ENCODE measurements at places on chromosomes 1 and 21.

- DNase-seq, result peak; percentile 63
These were observed 779 bp upstream of the DEGS1 start for GRCh38 chr1:224182057-224182865.

DNA sequence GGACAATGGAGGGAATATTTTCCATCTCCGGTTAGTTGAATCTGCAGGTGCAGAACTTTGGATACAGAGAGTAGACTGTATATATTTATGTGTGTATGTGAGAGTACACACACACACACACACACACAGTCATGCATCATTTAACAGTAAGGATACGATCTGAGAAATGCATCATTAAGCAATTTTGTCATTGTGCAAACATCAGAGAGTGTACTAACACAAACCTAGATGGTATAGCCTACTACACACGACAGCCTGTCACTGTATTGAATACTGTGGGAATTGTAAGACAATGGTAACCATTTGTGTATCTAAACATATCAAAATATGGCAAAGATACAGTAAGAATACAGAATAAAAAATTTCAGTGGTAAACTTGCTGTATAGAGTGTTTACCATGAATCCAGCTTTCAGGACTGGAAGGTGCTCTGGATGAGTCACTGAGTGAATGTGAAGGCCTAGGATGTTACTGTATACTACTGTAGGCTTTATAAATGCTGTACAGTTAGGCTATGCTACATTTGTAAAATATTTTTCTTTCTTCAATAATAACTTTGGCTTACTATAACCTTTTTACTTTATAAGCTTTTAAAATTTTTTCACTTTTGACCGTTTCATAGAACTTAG is 138.5 kb downstream of the ZZZ3 start:
- no peak for DNase-seq

DNA sequence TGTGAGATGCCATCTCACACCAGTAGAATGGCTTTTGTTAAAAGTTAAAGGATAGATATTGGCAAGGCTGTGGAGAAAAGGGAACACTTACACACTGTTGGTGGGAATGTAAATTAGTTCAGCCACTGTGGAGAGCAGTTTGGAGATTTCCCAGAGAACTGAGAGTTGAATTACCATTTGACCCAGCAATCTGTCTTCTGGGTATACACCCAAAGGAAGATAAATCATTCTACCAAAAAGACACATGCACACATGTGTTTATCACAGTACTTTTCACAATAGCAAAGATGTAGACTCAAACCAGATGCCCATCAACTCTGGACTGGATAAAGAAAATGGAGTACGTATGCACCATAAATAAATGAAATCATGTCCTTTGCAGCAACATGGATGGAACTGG is 88.6 kb upstream of the LRRC8D start:
- DNase-seq, result no peak

GRCh38 chr1:1340185-1340584 is 9.0 kb downstream of the DVL1 start:
- DNase-seq, result no peak

DNA sequence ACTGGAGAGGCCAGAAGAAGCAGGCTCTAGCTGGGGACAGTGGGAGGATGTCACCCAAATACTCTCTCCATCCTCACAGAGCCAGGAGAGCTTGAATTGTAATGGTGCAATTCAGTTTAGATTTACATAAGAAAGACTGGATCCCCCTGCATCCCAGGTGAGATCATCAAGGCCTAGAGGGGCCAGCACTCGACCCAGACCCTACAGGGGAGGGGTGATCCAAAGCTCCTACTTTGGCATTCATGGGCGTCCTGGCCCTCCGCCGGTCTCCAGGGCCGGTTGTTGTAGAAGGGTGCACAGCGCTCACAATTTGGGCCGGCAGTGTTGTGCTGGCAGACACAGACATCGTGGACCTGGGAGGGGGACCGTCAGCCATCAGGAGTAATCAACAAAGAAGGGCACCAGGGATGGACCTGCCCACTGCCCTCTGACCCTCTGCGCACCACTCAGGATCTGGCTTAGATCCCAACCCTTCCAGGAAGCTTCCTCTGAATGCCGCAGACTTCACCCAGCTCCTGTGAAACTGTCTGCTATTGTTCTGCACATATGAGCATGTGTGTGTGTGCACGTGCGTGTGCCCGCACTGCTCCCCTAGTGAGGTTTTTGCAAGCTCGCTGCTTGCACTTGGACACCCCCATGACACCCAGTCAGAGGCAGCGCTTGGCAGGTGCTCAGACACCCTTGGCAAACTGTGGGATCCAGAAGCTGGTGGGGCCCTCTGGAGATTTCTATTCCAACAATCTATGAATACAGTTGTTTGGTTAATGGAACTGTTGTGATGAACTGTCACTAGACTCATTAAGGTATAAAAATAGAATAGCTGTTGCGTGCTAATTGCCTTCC is 21.6 kb downstream of the LAMB3 start:
- DNase-seq, result no peak

DNA sequence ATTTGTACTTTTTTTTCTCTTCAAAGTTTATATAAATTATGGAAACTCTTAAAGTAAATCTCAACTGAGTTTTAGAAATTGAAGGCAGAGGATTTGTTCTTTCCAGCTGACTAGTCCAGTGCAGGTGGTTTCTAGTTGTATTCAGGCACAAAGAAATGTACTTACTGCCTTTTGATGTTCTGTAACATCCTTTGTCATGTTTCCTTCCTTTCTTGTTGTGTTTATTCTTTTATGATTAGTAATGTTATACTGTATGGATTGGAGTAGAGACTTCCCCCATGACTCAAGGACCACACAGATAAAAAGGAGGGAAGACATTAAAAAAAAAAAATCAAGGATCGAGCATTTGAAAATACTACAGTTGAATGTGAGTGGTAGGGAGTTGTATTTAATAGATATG is 8.0 kb downstream of the HIPK1 start:
- DNase-seq, result no peak

DNA sequence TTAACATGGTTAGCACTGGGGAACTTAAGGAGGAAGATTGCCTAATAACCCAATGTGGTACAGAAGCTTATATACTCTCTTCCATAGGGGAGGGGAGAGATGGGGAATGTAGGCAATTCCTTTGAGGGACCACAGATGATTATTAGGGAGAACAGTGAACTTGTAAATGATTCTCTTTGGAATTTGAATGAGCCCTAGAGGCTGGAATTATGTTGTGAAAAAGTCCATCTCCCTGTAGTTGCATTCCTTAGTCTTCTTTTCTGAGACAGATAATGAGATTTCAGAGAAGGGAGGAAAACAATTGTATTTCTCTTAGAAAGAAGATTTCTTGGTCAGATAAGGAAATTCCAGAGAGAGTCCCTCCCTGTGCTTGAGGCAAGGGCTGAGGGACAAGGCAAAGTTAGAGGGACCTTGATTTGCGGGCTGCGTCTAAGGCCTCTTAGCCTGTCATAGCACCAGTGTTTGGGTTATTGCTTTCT is 89.0 kb upstream of the HMCN1 start:
- no peak for DNase-seq

- no peak for DNase-seq
These were observed 1168.5 kb upstream of the ADGRL2 start for GRCh38 chr1:80632284-80632683.

DNA sequence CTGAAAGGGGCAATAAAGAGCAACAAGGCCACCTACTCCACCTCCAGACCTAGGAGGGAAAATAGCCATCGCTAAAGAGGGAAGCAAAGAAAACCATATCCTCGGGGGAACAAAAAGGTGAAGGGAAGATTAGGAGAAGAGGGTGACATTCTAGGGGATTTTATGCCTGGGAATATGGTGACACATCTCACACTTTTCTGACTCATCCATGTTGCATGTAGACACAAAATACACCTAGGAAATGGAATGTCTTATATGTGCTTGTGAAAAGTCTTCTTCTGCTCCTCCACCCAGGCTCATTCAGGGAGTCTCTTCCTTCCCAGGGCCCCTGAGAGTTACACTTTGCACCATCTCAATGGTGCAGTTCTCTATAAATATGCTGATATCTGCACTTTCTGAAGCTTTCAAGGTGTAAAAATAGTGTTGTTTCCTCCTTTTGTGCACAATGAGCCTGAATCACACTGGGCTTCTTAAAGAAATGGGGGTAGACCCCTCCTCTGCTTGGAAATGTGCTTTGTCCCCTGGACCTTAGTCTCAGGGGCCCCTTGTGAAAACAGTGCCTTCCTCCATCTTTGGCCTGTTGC is 195.9 kb downstream of the CYYR1 start:
- DNase-seq, result no peak

GRCh38 chr1:232596666-232597303 is 33.1 kb downstream of the SIPA1L2 start:
- DNase-seq, result no peak

Measured in activated T-cell treated with anti-CD3 and anti-CD28 coated beads, Interleukin-2, amount 50 U/mL, for 24 hours (primary cell).